ENCODE measurements at places on chromosomes 3 and 15.

GRCh38 chr3:8571256-8571655 is 69.6 kb downstream of the LMCD1 start:
- no peak for DNase-seq

DNA sequence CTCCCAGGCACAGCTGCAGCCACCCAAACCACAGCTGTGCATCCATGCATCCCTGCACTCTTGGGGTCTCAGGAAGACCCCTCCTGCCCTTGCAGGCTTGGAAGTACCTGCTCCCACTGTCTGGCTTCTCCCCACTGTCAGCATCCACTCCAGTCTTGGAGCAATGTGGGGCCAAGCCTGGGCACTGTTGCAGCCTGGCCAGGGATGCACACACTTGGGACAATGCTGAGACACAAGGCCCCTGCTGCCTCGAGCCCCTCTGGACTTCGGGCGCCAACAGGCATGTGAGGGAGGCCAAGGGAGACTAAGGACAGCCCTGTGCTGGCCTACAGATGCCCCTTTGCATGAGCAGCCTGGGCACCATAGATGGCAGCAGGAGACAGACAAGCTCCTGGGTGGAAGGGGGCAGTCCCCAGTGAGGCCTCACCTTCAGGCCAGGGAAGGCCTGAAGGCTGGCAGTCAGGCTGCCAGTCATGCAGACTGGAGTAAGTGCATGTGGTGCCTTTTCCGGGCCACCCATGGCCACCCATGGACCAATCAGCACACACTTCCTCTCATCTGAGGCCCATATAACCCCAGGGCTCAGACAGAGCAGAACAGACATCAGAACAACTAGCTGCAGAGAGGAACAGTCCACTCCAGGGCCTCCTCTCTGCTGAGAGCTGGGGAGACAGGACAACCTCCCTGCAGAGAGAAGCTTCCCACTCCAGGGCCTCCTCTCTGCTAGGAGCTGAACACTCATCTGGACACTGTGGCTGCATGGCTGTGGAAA is 219.0 kb downstream of the VGLL3 start:
- DNase-seq, result no peak

GRCh38 chr15:57743424-57743823 is 36.9 kb downstream of the POLR2M start:
- DNase-seq, result no peak

GRCh38 chr15:67267951-67268941 is 13.7 kb downstream of the IQCH start:
- no peak for DNase-seq

DNA sequence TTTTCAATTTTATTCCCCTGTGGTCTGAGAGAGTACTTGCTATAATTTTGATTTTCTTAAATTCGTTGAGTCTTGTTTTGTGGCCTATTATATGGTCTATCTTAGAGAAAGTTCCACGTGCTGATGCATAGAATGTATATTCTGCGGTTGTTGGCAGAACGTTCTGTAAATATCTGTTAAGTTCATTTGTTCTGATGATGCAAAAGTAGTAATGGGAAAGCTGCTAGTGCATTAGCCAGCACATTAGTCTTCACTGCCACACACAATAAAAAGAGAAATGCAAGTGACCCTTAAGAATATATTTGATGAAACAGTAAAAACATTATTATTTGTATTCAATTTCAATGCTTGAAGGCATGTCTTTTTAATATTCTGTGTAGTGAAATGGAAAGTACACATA is 84.8 kb downstream of the GTPBP8 start:
- no peak for DNase-seq

GRCh38 chr3:189269365-189269764 is 97.6 kb downstream of the TPRG1 start:
- DNase-seq, result no peak

DNA sequence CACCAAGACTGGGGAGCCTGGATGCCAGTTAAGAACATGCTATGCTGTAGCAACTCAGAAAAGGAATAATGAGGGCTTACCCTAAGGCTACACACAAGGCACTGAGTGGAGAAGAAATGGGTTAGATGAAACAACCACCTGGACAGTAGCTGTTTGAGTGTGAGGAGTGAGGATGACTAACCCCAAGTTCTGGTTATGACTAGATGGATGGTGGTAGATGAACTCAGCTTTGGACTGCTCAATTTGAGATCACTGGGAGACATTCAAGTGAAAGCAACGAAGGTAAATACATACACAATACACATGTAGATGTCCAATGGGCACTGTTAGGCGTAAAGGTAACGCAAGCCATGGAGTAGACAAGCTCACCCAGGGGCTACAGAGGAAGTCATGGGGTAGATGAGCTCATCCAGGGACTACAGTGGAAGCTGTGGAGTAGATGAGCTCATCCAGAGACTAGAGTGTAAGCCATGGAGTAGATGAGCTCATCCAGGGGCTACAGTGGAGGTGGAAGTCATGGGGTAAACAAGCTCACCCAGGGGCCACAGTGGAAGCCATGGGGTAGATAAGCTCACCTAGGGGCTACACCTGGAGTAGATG is 98.3 kb downstream of the ANO10 start:
- DNase-seq, result no peak

DNA sequence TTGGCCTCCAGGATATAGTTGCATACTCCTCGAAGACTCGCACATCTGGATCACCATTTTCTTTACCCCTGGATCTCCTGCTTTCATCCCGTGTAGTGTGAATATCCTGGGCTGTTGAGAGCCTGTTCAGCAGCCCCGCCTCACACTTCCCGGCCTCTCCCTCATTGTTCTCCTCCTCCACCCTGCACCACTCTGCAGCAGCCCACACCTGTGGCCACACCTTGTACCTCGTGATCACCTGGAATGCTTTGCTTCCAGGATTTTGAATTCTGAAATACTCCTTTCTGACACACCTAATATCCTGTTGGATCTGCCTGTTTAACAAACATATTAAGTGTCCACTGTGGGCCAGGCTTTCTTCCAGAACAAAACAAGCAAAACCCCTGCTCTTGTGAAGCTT is 14.4 kb downstream of the ABHD17C start:
- no peak for DNase-seq

GRCh38 chr3:1578124-1578806 is 485.4 kb downstream of the CNTN6 start:
- no peak for DNase-seq

GRCh38 chr3:177687291-177687690 is 490.0 kb upstream of the TBL1XR1 start:
- DNase-seq, result no peak
